Esophagus squamous epithelium (tissue), 5 donors: ENCODE measurements at places on chromosomes 7 and 10.

GRCh38 chr10:76352300-76352699 is 920.9 kb downstream of the LRMDA start:
- DNase-seq = no peak

DNA sequence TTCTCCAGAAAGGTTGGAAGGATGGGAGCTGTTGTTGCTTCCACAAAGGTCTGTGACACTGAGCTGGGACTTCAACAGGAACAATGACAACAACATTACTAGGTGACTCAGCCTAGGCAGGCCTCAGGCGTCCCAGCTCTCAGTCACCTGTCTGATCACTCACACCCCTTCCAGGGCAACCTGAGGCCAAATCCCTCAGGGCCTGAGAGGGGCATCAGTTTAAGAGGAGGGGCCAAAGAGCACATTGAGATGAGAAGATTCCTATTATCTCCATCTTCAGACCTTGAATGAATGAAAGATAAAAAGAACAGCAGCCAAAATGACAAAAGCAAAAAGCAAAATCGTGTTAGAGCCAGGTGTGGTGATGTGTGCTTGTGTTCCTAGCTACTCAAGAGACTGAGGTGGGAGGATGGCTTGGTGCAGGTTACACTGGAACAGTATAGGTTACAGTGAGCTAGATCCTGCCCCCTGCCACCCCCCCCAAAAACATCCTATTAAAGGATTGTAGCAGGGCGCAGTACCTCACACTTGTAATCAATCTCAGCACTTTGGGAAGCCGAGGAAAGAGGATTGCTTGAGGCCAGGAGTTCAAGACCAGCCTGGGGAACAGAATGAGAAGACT is at the start of gene ATG9B:
Gene ATG9B (minus strand): TSS at position 60 of the 622 bp plus-strand sequence. CDS start 71 bp downstream, outside the sequence.
- DNase-seq = no peak

DNA sequence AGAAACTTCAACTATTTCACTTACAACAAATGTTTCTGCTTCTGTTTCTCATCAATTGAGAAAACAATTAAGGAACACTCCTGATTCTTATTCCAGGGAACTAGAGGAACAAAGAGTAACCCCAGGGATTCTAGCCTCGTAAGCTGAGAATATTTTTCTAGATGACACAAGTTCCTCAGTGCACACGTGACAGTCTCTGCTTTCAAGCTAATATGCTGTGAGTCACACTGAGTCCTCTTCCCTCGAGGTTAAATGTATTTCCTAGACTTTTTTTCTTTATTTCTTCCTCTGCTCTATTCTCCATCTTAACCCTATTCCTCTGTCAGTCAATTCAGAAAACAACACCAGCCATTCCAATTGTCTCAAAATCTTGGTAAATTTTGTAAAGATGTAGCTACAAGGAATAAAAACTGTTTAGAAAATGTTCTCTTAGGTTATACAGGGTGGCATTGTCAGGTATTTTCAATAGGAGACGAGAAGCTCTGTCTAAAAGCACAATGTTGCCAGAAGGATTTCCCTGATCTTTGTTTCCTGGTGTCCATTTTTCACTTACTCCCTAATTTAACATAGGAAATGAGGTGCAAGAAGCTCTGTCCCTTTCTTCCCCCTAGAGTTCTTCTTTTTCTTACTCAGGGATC is 5.8 kb upstream of the C1GALT1 start:
- DNase-seq = no peak

DNA sequence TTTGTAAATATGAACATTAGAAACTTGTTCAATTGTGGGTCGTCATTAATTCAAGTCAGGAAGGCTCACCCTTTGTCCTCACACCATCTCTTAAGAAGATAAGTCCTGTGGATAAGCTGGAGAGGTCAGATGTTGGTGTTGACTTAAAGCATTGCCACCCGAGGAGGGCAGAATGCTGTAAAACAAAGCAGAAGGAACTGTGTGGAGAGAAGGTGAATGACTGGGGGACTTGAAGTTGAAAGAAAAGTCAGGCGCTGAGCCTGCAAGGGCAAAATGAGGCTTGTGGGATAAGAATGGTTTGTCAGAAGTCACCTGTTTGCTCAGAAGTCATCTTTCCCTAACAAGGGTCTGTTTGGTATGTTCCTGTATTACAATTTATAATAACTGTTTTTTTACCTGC is 9.1 kb downstream of the RPA3 start:
- DNase-seq = no peak

- DNase-seq = no peak
These were observed 182.4 kb downstream of the SKIDA1 start for GRCh38 chr10:21343087-21343486.

GRCh38 chr10:132516771-132517725 is 20.5 kb upstream of the INPP5A start:
- DNase-seq = no peak

- DNase-seq = no peak
These were observed 51.4 kb upstream of the SEC61G start for GRCh38 chr7:54810401-54810800.

DNA sequence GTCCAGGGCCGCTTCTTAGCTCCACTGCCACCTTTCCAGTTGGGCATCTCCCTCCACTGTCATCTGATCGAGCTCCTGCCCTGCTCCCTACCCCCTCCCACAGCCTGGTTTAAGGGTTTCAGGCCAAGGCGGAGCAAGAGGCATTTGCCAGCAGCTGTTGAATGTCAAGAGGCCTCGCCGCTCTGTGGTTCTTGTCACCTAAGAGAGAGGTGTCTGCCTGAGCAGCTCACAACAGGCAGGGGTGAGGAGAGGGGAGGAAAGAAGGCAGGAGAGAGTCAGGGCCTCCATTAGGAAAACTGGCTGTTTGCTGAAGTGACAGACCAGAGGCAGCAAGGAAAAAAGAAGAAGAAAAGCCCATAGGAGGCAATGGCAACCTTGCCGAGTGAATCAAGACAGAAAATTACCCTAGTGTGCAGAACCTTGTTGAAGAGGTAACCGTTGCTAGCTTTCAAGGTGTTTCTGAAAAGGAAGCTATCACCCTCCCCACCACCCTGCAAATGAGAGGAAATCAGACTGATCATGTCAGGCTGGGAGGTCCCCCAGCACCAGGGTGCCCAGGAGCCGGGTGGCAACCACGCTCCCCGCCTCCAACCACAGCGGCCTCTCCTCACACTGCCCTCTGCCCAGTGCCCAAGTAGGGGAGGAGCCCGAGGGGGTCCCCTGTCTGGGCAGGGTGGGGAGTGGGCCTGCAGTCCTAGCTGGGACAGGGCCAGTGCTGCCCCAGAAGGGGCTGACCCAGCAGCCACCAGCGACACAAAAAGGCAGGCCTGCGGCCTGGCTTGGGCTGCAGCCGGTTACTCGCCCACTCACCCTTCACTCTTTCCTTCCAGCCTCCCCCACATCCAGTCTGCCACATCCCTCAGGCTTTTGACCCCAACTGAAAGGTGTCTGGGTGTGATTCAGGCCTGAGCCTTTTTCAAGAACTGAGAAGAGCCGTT is 7.1 kb downstream of the GATA3 start:
- DNase-seq = no peak

- no peak for DNase-seq
These were observed 20.2 kb downstream of the GNAI1 start for GRCh38 chr7:80154656-80155333.
